SJCRH30 (cell line): ENCODE measurements at places on chromosomes 4 and X. TPM values are rescaled to one million over a fixed set of nuclear protein-coding genes. Genes with fewer than 3 reads are reported as not detected.

Gene SPANXB1
- total RNA-seq = not detected in 2 replicates

Gene WDR13
- 19.9 and 23.6 TPM in 2 replicates for total RNA-seq

Gene MAMLD1
- total RNA-seq = 5.5 and 5.6 TPM in 2 replicates

Gene ACTRT1
- not detected in 2 replicates for total RNA-seq

Gene HDX
- total RNA-seq = 15.9 and 19.9 TPM in 2 replicates

Gene MXRA5
- total RNA-seq = 49.6 and 52.0 TPM in 2 replicates

Gene CDKL5
- 4.5 and 5.4 TPM in 2 replicates for total RNA-seq

Gene DOK7
- total RNA-seq = 8.6 and 9.6 TPM in 2 replicates

Gene SPANXA2
- not detected in 2 replicates for total RNA-seq

Gene AKAP14
- total RNA-seq = not detected in 2 replicates

Gene NUDT10
- 2.2 and 2.7 TPM in 2 replicates for total RNA-seq

Gene STOX2
- 5.6 TPM in 2 replicates for total RNA-seq

Gene CCKAR
- total RNA-seq = 0.61 and 1.1 TPM in 2 replicates

Gene KLKB1
- not detected in 2 replicates for total RNA-seq

Gene DCAF4L1
- 0.23 and 0.34 TPM in 2 replicates for total RNA-seq

Gene SH3TC1
- total RNA-seq = 21.5 and 28.9 TPM in 2 replicates

Gene EPHA5
- total RNA-seq = 7.8 and 8.7 TPM in 2 replicates

Gene ASB12
- 0.10 TPM in 1 of 2 replicates, not detected in the other for total RNA-seq

Gene ASIC5
- not detected in 2 replicates for total RNA-seq

Gene USP38
- total RNA-seq = 21.0 and 22.3 TPM in 2 replicates

Gene PDE5A
- 2.9 and 4.3 TPM in 2 replicates for total RNA-seq

Gene UGT2B17
- not detected in 2 replicates for total RNA-seq

Gene CDS1
- 1.5 and 1.6 TPM in 2 replicates for total RNA-seq

Gene MAGEA12
- total RNA-seq = 0.66 and 1.6 TPM in 2 replicates

Gene ARX
- total RNA-seq = not detected in 2 replicates

Gene RAB39B
- 0.34 and 0.56 TPM in 2 replicates for total RNA-seq

Gene ESX1
- total RNA-seq = not detected in 2 replicates

Gene ALAS2
- total RNA-seq = not detected in 2 replicates

Gene GLRB
- total RNA-seq = 4.7 and 5.1 TPM in 2 replicates

Gene FMR1NB
- not detected in 2 replicates for total RNA-seq

Gene HHIP
- 161 and 170 TPM in 2 replicates for total RNA-seq

Gene MAGEA1
- not detected in 2 replicates for total RNA-seq

Gene GRIA3
- total RNA-seq = not detected in 2 replicates

Gene GLOD5
- not detected in 2 replicates for total RNA-seq

Gene FGD1
- total RNA-seq = 4.5 and 4.7 TPM in 2 replicates

Gene TEX11
- total RNA-seq = 0.08 and 0.23 TPM in 2 replicates

Gene SPACA5
- not detected in 2 replicates for total RNA-seq

Gene BTC
- 0.26 and 0.30 TPM in 2 replicates for total RNA-seq

Gene NHS
- total RNA-seq = 0.51 and 0.56 TPM in 2 replicates

Gene OTUD6A
- total RNA-seq = not detected in 2 replicates

Gene MAGEA3
- 4.4 and 5.1 TPM in 2 replicates for total RNA-seq

Gene MGARP
- total RNA-seq = 22.3 and 27.2 TPM in 2 replicates
